Stimulated activated CD8-positive, alpha-beta memory T cell treated with anti-CD3 and anti-CD28 coated beads, Interleukin-7, amount 100 ng/mL, for 1 hour (primary cell): ENCODE measurements at places on chromosomes 16 and 17.
A peak's percentile ranks its signal among the peaks of the same experiment; 100 is the strongest.

DNA sequence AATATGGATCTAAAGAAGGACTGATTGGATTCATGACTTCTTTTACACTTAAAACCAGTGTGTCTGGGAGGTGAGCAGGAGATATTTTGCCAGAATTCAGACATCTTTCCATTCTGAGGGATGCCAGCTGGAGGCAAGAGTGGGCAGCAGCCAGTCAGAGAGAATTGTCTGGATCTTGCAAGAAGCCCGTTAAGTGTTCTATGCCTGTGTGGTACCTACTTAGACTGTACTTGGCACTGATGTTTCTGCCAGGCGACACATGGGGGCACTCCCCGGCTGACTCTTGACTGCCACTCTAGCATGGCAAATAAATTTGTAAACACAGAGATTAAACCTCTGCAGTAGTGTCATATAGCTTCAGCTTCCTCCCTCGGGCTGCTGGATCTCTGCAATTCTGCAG, 247.7 kb downstream of the UTP18 start:
- DNase-seq: no peak

GRCh38 chr17:31690151-31690551, 168.9 kb downstream of the COPRS start:
- no peak for DNase-seq

DNA sequence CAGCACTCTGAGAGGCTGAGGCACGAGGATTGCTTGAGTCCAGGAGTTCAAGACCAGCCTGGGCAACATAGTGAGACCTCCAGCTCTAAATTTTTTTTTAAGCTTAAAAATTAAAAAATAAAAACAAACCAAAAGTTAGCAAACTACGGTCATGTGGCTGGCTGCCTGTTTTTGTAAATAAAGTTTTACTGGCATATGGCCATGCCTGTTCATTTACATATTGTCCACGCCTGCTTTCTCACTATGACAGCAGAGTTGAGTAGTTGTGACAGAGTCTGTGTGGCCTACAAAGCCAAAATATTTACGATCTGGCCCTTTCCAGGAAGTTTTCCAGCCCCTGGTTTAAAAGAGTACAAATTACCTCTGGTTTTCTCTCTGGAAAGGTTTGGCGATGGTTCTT, 3.3 kb downstream of the SLX4 start:
- no peak for DNase-seq

DNA sequence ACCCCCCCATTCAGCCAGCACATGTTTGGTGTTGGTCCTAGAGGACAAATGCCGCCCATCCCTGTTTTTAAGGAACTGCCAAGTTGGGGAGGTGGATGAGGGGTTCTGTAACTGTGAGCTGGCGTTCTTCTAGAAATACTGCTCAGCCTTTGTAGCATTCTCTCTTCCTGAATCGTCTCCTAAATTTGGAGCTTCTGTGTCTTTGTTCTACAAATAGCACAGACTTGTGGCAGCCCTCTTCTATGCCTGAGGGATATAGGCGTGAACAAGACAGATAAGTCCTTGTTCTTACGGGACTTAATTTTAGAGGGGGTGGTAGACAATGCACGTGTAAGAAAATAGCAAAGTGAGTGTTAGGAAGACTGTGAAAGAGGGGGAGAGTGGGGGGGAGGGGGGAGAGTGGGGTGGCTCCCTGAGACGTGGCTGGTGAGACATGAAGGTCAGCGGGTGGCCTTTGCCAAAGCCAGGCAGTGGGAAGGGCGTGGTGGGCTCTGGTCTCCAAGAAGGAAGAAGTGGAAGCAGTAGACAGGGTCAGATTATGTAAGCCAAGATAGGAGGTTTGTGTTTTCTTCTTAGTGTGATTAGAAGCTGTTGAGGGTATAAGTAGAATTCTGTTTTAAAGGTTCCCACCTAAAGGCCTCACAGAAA, 9.9 kb downstream of the MFSD11 start:
- DNase-seq: no peak

DNA sequence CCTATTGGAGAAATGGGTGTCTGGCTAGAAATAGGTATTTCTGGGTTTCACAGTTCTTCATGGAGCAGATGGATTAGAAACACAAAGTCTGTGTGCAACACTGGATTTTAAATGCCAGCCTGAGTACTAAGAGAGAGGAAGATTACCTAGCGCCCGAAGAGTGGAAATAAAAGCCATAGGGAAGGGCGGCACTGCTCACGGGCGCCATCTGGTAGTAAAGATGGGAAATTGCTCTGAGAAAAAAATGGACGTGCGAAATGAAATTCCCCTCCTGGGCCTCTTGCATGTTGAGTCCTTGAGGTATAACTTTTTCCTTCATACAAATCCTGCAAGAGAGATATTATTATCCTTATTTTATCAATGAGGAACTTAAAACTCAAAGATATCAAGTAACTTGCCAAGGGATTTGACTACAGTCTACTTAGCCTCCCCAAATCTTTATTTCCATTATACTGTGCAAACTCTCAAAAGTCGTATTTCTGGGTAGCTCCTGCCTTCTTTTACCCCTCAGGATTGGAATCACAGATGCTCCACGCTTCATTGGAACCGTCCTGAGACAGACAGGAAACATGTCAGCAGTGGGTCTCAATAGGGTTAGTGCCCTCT, 72.8 kb downstream of the MMD start:
- no peak for DNase-seq

DNA sequence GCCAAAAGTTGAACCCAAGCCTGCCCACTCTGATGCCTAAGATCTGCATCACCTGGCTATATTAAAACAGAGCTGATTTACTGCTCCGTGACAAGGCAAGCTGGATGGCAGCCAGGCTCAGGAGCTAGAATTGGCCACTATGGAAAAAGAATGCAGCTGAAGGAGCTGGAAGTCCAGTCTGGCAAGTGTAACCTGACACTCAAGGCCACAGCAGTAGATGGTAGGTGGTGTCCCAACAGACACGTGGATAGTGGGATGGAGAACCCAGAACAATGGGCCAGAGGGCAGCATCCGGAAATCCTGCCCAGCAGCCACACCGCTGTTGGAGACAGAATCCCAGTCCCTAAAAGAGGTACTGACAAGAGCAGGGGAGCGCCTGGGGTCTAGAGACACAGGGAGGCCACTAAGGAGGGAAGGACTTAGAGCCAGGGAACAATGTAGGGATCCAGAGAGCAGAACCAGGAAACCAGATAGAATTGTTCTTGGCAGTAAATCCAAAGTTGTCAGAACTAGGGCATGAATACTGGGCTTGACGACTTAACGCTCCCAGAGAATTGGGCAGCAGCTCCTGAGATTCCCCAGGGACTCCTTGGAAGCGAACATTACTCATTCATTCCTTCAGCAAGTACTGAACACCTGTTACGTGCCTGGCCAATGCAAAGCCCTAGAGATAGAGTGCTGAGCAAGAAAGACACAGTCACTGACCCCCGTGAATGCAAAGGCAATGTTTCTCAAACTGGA, 85.7 kb downstream of the CDYL2 start:
- DNase-seq: no peak

- DNase-seq: no peak
Measured at GRCh38 chr17:49038544-49038943, 41.4 kb downstream of the IGF2BP1 start.

DNA sequence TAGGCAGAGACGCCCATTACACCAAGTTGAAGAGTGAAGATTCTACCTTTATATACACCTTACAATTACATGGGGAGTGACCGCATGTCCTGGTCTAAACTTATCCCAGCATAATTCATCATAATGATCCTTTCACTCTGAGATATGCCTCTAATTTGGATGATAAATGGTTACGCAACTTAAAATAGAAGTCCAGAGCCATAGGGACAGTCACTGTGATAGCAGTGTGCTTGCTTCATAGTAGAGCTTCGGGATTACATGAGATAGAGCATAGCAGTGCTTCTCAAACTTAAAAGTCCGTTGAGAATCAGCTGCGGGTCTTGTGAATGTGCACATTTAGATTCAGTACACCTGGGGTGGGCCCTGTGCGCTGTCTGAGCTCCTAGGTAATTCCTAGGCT, 16.9 kb downstream of the USP10 start:
- no peak for DNase-seq

- no peak for DNase-seq
Measured at GRCh38 chr16:19595043-19595767, 39.7 kb downstream of the VPS35L start.

DNA sequence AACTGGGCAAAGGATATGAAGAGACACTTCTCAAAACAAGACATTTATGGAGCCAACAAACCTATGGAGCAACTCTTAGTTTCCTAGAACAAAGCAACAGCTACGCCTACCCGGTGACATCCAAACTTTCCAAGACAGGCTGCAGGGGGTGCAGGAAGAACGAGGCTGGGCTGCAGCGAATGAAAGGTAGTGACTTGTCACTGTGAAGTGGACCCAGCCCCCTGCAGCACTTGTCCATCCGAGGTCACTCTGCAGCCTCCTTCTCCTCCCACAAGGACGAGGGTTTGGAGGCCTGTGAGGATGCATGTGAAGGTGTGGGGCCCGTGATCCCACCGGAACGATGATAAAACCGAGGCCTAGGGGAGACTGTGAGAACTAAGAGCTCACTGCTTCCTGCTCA, 192.6 kb upstream of the RPL38 start:
- no peak for DNase-seq

GRCh38 chr17:75917141-75917916, 12.6 kb upstream of the MRPL38 start:
- no peak for DNase-seq

DNA sequence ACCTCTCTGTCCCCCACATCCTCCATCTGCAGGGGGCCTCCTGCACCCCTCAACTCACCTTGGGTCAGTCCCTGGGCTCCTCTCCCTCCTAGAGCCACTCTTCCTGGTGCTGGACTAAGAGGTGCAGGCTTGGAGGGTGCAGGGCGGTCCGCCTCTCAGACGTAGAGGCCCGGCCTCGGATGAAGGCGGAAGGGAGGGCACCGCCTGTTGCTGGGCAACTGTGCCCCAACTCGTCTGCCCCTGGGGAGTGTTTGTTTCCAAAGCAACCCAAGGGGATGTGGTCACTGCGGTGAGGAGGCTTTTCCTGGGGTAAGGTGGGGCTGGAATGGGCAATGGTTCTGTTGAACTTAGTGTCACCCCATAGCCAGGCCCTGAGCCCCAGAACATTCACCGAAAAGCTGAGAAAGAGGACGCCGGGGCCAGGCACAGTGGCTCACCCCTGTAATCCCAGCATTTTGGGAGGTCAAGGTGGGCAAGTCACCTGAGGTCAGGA, at the start of gene C16orf54:
Gene C16orf54 (minus strand): TSS at position 138 of the 493 bp plus-strand sequence. CDS start 1,039 bp downstream, outside the sequence.
- peak; percentile 82 for DNase-seq

GRCh38 chr16:31436221-31437045, 6.2 kb downstream of the ZNF843 start:
- no peak for DNase-seq

DNA sequence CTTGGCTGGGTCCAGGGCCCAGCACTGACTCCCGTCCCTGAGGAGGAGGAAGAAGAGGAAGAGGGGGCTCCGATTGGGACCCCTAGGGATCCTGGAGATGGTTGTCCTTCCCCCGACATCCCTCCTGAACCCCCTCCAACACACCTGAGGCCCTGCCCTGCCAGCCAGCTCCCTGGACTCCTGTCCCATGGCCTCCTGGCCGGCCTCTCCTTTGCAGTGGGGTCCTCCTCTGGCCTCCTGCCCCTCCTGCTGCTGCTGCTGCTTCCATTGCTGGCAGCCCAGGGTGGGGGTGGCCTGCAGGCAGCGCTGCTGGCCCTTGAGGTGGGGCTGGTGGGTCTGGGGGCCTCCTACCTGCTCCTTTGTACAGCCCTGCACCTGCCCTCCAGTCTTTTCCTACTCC, 8.5 kb downstream of the HIRIP3 start:
- no peak for DNase-seq

- DNase-seq: no peak
Measured at GRCh38 chr17:42681976-42682721, at the start of gene CNTNAP1. CNTNAP1 (plus strand) TSS chr17:42682531; CDS start chr17:42682830, 299 bp downstream.

GRCh38 chr17:68048996-68049395, 13.5 kb downstream of the KPNA2 start:
- DNase-seq: no peak

DNA sequence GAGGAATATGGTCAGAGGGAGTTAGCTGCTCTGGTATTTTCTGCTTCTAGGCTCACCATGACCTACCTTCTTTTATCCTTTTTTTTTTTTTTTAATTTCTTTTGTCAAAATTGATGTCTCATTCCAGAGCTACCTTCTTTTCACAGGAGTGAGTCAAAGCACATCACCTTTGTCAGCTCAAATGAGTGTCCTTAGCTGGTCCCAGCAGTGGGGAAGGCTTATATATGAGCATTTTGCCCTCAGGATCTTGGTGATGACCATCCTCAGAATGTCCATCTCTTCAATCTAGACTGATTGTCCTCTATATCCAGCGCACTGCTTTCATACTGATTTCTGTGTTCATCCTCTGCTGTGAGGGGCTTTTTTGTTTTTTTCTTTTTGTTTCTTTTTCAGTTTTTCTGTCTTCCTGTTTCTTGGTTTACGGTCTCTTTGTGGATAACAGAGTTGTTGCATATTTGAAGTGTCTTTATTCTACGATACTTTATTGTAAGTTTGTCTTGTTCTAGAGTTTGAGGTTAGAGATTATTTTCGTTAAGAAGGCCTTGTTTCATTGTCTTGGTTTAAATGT, 24.9 kb downstream of the CBFB start:
- DNase-seq: no peak

DNA sequence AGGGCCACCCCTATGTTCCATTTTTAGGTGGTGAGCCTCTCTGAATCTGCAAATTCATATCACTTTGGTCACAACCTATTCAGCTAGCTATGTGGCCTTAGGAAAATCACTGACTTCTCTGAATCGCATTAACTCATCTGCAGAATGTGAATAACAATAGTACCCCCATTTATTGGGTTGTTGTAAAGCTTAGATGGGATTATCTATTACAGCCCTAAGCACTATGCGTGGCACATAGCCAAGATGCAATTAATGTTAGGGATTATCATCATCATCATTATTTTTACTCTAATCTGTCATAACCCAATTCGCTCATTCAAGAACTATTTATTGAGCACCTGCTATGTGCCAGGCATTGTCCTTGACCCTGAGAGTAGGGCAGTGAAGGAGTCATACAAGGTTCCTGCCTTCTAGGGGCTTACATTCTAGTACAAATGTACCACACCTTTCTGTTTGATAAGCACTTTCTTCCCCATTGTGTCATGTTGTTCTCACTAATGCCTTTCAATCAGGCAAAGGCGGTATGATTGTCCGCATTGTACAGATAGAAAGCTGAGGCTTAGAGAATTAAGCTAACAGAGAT, 38.5 kb downstream of the CHD9 start:
- no peak for DNase-seq

GRCh38 chr17:1239210-1239609, 31.0 kb upstream of the BHLHA9 start:
- DNase-seq: no peak

DNA sequence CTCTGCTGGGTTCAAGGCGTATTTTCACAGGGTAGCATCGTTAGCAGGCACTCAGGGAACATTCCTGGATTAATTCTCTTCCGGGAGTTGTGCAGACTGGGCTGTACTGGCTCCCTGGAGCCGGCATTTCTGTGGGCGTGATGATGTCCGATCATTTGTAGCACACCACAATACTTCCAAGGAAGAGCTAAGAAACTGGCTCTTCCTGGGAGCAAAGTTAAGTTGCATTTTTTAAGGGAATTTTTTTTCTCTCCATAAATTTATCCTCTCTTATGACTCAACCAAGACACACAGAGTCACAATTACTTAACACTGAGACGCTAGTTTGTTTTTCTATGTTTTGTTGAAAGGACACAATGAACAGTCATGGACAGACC, 211.6 kb upstream of the FOXF1 start:
- no peak for DNase-seq

GRCh38 chr17:8877984-8878383, 10.5 kb upstream of the PIK3R6 start:
- DNase-seq: no peak

- no peak for DNase-seq
Measured at GRCh38 chr17:41486809-41487530, 2.7 kb downstream of the KRT36 start.

GRCh38 chr17:75272848-75273184, 1.8 kb upstream of the MIF4GD start:
- DNase-seq: no peak

GRCh38 chr16:86740906-86741799, 162.8 kb downstream of the FOXL1 start:
- no peak for DNase-seq
